ENCODE measurements at places on chromosomes 11 and 22.

GRCh38 chr22:49657974-49658590 lies 169.6 kb downstream of the BRD1 start:
- no peak for DNase-seq

DNA sequence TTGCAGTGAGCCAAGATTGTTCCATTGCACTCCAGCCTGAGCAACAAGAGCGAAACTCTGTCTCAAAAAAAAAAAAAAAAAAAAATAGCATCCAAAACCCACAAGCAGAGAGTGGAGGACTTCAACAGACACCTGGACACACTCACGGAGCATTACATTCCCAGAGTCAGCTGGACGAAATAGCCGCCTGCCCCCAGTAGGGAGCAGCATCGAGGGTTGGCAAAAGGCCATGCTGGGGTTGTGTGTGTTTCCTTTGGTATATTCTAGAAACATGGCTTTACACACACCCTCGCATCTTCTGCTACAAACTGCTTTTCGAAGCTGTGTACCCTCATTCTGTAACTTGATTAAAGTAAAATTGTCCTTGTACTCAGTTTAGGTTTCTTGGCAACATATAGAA lies 5.3 kb downstream of the ADA2 start:
- no peak for DNase-seq

DNA sequence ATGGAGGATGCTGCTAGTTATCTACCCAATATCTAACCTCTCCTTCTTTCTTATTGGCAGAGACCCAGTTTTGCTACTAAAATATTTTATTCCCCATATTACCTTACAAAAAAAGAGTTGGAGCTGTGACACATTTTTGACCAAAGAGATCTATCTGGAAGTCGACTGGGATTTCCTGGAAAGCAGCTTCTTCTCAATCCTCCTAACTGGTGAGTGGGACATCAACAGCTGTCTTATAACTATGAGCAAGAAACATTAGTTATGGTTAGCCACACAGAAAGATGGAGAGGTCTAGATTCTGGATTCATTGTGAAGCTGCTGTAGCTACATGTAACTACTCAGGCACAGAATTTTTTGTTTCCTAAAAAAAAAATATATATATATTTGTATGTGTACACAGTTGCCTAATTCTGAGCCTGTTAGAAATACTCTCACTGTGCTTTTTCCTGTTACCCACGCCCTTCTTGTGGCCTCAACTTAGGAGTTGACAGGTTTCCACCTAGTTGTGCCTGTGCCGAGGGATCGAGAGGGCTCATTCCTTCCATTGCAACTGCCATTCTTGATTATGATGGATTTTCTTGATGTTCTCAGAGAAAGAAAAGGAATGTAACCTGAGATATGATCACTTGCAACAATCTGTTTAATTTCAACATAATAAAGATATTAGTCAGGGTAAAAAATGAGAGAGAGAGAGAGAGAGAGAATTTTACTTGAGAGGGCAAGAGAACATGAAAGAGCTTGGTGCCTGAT lies 142.0 kb downstream of the SLC17A6 start:
- no peak for DNase-seq

GRCh38 chr11:115391598-115391997 lies 112.6 kb downstream of the CADM1 start:
- no peak for DNase-seq

DNA sequence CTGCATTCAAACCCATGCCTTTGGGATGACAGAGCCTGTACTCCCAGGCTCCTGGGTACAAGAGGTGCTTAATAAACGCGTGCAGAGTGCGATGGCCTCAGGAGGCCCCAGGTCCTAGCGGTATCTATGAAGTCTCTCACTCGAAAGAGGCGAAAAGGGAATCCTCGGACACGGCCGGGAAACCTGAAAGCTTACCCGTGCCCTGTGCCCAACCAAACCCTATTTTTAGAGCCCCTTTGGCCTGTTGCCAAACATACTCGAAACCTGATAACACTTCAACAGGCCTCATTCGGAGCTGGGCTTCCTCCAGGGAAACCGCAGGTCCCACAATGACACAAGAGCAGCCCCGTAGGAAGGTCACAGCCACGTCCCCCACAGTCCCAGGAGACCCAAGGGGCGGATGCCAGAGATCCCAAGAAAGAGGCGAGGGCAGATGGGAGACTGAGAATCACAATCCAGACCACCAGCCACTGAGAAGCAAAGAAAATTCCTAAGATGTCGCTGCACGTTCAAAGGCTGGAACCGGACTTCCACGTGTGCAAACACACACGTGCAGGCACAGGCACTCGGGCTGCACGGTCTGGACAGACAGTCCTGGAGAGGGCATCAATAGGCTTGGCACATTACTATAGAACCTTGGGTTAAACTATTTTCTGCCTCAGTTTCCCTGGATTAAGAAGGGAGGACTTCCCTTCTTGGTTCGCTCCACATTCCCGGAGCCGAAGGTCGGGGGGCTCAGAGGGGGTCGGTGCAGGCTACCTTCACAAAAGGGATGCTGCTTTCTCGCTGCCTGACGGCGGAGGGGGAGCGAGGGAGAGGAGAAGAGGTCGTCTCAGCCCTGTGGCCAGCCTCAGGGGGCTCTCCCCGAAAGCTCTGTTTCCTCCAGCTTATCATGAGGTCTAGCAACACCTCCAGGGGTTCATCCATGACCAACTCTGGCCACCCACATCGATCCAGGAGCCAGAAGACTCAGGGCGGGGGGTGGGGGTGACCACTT lies 8.2 kb downstream of the PDGFB start:
- DNase-seq, result no peak

Data from esophagus squamous epithelium (tissue), 5 donors.